Bone marrow (tissue), 2 donors: ENCODE measurements at places on chromosomes 2 and 18.
A peak's percentile ranks its signal among the peaks of the same experiment; 100 is the strongest.

- no peak for DNase-seq
These were observed 68.1 kb upstream of the DAPL1 start for GRCh38 chr2:158726911-158727592.

DNA sequence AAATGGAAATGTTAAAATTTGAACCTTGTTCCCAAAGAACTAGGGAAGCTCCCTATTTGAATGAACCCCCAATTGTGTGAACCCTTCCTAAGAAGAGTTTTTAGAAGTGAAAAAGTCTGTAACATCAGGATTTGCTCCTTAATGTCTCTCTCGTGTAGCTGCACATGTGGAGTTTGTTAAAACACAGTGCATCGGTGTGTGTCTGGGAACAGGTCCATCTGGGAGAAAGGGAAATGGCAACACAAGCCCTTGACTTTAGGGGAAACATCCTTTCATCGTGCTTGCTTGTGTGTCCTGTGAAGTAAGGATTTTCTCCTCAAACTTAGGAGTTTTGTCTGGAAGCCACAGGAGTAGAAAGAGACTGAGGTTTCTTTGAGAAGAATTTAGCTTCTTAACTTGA, 203.9 kb downstream of the PRKCE start:
- no peak for DNase-seq

DNA sequence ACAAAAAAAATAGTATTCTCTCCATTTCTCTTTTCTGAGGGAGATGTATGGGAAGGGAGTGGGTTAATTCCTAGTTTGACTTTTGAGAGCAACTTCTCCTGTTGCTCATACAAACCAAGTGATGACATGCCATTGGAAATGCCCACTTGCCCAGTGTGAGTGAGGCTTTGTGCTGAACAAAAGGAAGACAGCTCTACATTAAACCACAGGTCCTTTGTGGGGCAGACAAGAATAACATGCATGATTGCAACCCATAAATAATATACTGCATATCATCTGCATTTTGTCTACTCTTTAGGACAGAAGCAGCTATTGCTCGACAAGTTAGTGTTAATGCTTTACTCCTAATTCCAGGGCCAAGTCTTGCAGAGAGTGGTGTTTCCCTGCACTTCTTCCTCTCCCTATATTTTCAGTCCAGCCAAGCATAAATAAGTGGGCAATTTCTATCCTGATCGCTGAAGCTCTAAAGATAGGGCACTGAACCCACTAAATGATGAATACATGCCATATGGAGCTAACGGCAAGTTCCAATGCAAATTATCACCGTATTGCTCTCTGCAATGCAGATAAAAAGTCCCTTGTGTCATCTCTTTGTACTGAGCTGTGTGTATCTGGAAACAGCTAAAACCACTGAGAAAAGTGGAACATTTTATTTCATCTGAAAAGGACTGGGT, 19.4 kb upstream of the EHBP1 start:
- DNase-seq = no peak

GRCh38 chr2:88212251-88212790, 42.2 kb downstream of the THNSL2 start:
- no peak for DNase-seq

DNA sequence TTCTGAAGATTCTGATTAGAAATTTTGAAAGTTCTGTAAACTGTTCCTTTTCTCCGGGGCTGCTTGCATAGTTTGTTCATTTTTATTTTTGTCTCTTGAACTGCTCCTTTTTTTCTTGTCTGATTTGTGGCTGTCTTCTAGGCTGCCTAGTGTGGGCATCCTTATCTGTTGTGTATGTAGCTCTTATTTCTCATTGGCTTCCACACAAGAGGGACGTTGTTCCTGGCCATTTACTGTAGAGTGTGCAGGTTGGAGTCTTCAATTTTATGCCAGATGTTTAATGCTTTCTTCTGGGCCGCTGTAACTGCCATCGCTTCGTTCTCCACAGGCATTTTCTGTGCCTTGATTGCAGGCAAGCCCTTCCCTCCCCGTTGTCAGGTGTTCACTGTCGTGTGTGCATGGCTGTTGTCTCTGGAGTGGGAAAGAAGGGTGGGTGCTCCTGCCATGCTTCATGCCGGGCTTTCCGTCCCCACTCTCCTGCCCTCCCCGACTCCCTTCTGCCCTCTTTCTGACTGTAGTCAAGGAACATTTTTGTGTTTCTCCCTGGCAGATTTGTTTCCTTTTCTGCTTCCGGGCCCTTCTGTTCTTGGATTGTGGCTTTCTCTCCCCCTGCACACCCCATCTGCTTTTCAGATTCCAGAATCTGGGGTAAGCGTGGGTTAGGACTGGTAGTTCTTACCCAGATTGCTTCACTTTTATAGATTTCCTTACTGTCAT, 15.5 kb downstream of the CEP192 start:
- no peak for DNase-seq

- peak; percentile 42 for DNase-seq
These were observed 33.6 kb upstream of the RNF149 start for GRCh38 chr2:101341901-101342624.

DNA sequence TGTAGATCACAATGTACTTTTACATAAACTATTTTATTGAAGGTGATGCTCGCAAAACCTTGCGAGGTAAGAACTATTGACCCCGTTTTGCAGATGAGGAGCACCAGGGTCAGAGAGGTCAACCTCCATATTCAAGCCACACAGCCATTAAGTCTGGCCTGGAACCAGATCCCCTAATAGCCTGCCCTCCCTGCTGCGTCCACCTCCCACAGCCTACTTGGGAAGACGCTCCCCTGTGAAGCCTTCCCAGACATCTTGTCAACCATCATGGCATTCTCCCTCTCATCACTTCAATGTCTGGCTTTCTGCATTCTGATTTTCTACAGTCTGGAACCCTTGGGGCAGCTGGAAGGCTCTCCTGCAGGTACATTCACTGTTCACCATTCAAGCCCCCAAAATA, 101.0 kb downstream of the TTC32 start:
- no peak for DNase-seq
